ENCODE measurements at places on chromosomes 16 and 17.

DNA sequence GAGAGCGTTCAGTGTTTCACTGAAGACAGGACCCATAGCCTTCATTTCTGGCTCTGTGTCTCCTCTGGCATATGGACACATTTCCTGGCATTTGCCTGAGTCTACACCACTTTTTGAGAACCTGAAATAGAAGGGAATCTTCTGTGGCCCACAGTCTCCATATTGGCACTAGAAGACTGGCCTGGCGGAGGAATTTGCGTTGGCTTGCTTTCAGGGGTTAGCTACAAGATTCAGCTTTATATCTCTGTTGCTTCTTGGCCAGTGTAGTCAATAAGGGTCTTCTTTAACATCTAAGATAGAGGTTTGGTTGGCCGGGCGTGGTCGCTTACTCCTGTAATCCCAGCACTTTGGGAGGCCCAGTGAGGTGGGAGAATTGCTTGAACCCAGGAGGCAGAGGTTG lies 12.8 kb upstream of the CLEC18C start:
- no peak for DNase-seq

- no peak for DNase-seq
These were observed 3.6 kb upstream of the FBXO47 start for GRCh38 chr17:38970804-38971203.

DNA sequence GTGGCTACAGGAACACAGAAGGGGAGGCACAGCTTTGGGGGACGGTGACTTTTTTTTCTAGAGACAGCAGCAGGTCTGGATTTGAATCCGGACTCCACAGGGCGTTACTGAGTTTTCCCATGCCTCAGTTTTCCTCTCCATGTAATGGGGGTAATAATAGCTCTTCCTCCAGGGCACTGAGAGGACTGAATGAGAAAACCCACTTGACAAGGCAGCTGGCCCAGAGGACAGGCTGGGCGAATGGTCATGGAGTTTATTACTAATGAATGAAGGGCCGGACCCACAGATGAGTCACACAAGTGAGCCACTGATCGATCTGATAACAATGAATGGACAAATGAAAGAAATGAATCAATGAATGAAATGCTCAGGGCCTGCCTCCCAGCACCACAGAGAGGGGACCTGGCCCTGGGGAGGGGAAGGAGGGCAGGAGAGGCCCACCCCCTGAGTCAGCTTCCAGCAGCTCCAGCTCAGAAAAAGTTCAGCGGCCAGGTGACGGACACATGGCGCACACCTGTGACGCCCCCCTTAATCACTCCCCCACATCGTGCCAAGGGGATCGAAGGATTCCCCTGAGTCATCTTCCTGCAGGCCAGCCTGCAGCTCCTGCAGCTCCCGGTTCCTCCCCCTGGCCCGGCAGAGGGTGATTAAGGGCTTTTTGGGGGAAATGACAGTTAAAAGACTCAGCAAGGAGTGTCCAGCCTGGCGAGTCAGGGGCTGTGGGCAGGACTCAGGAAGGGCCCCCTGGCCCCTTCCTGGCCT lies 54.3 kb downstream of the SOCS1 start:
- no peak for DNase-seq

DNA sequence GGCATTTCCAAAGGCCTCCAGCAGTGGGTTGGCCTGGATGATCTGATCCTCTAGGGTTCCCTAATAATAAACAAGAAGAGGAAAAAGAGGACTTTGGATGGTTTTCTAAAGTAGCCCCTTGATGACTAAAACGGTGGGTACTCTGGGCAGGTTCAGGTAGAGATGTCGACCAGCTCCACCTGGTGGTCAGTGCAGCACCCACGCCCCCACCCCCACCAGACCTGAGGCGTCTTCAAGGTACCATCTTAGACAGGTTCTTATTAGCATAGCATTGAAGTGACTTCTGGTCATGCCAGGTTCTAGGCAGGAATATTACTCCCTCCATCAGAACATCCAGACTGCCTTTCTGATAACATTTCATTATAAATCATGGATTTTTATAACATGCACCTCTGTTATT lies 15.0 kb downstream of the MYH13 start:
- no peak for DNase-seq

DNA sequence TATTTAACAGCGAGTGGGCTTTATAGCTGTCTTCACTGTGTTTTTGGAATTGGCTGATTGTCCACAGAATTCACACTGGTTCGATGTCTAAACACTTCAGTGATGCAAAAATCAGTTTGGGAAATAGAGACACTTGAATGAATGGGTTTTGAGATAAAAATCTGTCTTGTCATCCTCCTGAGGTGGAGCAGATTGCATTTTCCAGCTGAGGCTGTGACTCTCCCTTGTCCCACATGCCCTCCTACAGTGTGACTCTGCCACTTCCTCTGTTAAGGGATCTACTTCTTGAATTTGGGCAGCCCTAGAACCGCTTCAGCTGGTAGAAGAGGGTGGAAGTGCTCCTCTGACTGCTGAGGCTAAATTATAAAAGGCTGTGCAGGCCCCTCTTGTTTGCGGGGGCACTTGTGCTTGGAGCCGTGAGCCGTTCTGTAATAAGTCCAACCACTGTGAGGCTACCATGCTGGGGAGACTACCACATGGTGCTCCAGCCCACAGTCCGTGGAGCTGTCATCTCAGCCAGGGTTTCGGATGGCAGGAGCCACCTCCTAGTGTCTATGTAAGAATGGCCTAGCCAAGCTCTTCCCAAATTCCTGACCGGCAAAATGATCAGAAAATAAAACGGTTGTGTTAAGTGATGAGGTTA lies 175.9 kb downstream of the SPECC1 start:
- DNase-seq = no peak
